ENCODE measurements at places on chromosomes 12 and 14. TPM values are rescaled to one million over a fixed set of nuclear protein-coding genes. Genes with fewer than 3 reads are reported as not detected.

- no peak overlapping the region for H3K27ac ChIP-seq
- no peaks in the 10 kb centered on the region for H3K36me3 ChIP-seq
- no peak for DNase-seq
- no peaks in the 10 kb centered on the region for H3K4me1 ChIP-seq
- no peak overlapping the region for H3K4me3 ChIP-seq
Observed at GRCh38 chr14:77148510-77149231, 7.1 kb upstream of the ZDHHC22 start.

The IFNG-AS1 gene
- total RNA-seq, result not detected

DNA sequence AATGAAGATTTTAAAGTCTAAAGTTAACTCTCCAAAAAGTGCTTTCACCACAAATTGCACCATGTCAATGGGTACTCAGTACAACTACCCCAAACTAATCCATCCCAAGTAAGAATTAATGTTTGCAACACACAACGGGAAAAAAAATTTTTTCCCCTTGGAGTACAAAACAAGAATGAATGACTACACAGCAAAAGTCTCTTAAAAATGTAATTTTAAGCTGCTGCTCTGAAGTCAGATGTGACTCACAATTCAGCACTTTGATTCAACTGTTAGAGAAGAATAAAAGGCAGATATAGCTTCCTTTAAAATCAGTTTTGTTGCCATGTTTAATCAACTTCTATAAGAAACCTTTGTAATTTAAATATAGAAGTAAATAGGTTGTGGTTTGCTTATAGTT lies 42.5 kb upstream of the VPS33A start:
- no peaks in the 10 kb centered on the region for H3K4me1 ChIP-seq
- no peak overlapping the region for H3K4me3 ChIP-seq
- H3K36me3 ChIP-seq, result peaks cover 4% of the 10 kb centered on the region

GRCh38 chr12:58381546-58381945 lies 440.2 kb downstream of the ATP23 start:
- peaks cover 7% of the 10 kb centered on the region for H3K27me3 ChIP-seq
- no peak for DNase-seq
- no peak overlapping the region for H3K27ac ChIP-seq
- no peak overlapping the region for H3K4me3 ChIP-seq
- no peaks in the 10 kb centered on the region for H3K36me3 ChIP-seq
- H3K4me1 ChIP-seq, result no peaks in the 10 kb centered on the region

The COX8C gene
- 1.2 TPM for total RNA-seq

The CFAP73 gene
- total RNA-seq, result 2.0 TPM

GRCh38 chr12:128825835-128826234 lies 2.1 kb upstream of the SLC15A4 start:
- H3K4me1 ChIP-seq, result peaks cover 35% of the 10 kb centered on the region
- H3K27ac ChIP-seq, result no peak overlapping the region
- H3K4me3 ChIP-seq, result no peak overlapping the region

DNA sequence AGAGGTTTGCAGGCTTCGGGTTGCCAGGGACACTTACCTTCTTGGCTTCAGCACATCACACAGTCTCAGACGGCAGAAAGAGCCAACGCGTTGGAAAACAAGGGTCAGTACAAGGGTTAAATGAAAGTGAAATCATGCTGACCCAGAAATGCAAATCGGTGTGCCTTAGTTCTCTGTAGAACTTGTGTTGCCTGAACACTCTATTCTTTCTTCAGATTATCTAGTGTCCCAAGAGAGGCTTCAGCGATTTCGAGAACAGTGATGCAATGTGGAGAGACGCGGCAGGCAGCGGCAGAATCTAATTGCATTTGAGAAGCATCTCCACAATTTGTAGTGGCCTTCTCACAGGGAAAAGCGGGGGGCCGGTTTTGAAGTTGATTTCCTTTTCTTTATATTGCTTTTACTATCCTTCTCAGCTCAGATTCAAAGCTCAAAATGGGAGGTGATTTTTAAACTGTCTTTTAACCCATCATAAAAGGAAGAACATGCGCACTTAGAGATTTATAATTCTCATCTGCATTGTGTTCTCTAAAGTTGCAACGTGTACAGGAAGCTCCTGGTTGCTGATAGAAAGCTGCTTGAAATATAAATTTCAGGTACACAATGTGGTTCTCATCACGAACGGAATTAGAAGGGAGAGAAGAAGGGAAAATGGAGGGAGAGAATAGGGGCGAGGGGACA lies 67.8 kb upstream of the EGLN3 start:
- no peaks in the 10 kb centered on the region for H3K36me3 ChIP-seq
- peak; percentile 5 for DNase-seq
- no peaks in the 10 kb centered on the region for H3K27me3 ChIP-seq

DNA sequence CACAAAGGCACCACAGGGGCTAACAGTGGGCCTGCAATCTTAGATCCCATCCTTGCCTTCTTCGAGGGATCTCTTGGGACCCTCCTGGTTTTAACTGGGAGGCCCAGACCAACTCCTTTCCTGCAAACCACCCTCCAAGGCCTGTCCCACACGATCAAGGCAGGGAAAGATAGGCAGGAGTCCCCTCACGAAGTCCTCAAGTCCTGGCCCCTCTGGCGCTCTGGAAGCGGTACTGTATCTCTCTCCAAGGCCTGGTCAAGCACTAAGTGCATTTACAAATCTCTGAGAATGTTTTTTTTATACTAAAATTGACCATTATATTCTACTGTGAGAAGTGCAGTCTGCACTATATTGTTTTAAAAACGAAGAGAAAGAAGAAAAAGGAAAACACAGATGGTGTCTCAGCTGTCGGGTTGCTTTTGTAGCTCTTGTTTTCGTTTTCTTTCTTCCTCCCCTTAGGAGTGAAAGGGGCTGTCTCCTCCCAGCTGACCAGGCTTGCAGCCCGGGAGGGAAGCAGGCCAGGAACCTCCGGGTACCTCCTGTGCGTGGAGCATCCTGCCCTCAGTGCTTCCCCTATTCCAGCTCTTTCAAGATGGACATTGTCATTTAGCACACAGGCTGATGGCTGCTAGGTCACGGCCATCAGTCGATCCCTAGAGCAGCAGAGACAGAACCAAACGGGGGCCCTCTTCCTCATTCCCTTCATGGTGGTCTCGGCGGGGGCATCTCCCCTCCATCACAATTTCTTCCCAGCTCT lies 56.7 kb downstream of the FAM222A start:
- no peaks in the 10 kb centered on the region for H3K36me3 ChIP-seq
- no peak overlapping the region for H3K27ac ChIP-seq
- H3K4me1 ChIP-seq, result peaks cover 6% of the 10 kb centered on the region
- no peaks in the 10 kb centered on the region for H3K27me3 ChIP-seq

- H3K27ac ChIP-seq, result no peak overlapping the region
- no peaks in the 10 kb centered on the region for H3K27me3 ChIP-seq
- no peak for DNase-seq
- peaks cover 1% of the 10 kb centered on the region for H3K36me3 ChIP-seq
- H3K4me3 ChIP-seq, result no peak overlapping the region
- H3K4me1 ChIP-seq, result no peaks in the 10 kb centered on the region
Observed at GRCh38 chr14:23043145-23043544, 1.1 kb downstream of the PSMB11 start.
